ENCODE measurements at places on chromosomes 3 and 15.

DNA sequence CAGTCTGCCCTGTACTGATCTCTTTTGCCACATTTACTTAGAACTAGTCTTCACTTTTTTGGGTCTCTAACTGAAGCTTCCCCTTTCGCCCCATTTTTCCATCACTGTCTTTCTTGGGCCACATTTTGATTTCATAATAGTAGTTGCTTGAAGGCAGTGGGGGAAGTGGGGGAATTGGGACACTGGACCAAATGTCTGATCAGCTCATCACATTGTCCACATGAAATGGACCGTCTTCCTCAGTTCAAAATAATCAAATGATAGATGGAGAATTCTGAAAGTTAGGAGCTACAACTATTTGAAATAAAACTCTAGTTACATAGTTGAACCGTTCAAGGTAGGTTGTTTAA lies 747 bp downstream of the PDCD6IP start:
- DNase-seq, result no peak

DNA sequence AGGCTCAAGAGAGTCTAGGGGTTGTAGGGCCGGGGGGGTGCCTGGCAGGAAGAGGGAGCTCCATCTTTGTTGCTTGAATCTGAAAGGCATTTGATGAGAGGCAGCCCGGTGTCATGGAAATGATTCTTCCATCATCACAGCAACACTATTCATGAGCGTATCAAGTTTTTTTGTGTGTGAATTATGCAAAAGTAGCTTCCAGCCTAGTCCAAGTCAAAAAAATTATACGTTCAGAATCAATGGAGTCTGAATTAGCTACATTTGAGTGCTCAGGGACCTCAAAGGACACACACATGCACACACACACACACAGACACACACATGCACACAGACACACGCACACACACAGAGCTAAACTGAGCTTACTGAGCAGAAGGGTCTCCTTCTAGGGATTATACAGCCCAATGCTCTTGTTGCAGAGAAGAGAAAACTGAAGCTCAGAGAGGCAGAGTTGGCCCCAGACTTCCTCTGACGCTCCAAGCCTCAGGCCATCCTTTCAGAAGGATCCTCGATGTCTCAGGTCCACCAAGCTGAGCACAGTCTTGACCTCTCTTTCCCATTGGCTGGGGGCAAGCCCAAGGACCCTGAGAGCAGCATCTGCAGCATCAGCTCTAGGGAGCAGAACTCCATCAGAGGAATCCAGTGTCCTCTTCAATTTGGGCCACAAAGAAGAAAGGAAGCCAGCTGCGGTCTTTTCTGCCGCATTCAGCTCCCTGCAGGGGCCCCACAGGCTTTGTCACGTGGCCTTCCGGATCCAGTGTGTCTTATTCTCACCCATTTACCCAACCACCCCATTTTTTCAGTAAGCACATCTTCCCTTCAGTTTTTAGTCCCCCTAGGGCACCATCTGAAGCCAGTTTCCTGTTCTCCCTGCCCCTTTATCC lies 228.0 kb downstream of the UACA start:
- DNase-seq, result no peak

GRCh38 chr3:54836871-54837270 lies 91.0 kb downstream of the LRTM1 start:
- no peak for DNase-seq

- no peak for DNase-seq
Observed at GRCh38 chr3:14880447-14881106, 61.8 kb downstream of the FGD5 start.

GRCh38 chr3:14699643-14700042 lies 24.7 kb downstream of the C3orf20 start:
- DNase-seq, result no peak

GRCh38 chr15:44682211-44682610 lies 18.7 kb upstream of the SPG11 start:
- no peak for DNase-seq

DNA sequence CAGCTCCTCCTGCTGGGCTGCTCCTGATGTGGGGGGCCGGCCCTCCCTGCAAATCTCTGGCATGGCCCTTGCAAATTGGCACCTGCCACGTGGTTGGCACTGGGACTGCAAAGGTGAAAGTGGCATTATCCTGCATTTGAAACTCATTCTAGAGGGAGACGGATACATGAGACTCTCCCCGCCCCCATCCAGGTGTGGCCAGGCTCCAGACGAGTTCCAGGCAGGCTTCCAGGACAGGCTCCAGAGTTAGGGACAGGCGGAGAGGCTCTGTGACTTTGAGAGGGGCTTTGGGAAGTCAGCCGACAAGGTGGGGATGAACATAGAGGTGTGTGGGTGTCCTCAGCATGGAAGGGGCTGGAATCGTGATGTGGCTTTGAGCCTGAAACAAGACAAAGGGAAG lies 178.5 kb downstream of the APBA2 start:
- no peak for DNase-seq

Data from stimulated activated CD4-positive, alpha-beta T cell treated with anti-CD3 and anti-CD28 coated beads, TNF-alpha, amount 100 ng/mL, for 4 hours (primary cell).